ENCODE measurements at places on chromosomes 3 and 15. TPM values are rescaled to one million over a fixed set of nuclear protein-coding genes. Genes with fewer than 3 reads are reported as not detected.

DNA sequence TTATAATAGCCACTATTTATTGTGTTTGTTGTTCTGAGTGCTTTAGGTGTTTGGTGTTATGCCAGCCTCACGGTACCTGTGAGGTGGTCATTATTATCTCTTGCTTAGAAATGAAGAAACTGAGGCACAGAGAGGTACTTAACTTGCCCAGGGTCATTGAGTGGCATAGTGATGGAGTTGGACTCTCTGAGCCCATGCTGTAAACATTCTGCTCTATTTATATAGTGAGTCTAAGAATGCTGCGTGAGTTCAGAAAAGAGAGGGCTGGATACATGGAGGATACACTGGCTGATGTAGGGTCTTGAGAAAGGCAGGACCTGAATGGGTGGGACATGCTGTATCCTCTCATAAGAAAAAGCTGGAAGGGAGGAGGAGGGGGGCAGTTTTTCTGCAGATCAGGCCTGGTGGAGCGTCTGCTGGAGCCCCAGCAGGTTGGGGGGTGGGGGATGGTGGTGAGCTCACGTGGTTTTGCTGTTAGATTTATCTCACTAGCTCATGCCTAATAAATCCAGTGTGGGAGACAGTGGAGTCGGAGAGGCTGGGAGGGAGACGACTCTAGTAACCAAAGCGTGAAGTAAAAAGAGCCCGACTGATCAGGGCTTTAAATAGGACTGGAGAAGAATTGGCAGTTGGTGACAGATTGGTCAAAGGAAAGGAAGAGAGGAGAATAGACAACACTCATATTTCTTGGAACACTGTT lies 16.0 kb downstream of the MED12L start:
- no peak for DNase-seq

DNA sequence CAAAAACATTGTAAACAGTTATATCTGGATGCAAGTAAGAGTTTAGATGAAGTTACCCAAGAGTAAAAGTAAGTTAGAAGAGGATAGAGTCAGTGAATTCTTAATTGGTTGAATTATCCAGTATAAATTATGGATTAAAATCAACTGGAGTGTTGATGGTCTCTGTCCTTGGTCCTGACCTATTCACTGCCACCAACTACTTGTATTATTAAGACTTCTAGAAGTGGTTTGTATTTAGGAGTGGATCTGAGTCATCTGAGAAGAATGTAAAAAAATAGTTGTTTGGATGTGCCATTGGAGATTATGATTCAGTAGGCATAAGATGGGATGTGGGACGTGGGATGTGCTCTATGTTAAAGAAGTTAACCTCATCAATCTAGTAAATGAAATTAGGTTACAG lies 86.4 kb downstream of the SYNPR start:
- DNase-seq = no peak

GRCh38 chr3:263393-263792 lies 66.8 kb downstream of the CHL1 start:
- no peak for DNase-seq

DNA sequence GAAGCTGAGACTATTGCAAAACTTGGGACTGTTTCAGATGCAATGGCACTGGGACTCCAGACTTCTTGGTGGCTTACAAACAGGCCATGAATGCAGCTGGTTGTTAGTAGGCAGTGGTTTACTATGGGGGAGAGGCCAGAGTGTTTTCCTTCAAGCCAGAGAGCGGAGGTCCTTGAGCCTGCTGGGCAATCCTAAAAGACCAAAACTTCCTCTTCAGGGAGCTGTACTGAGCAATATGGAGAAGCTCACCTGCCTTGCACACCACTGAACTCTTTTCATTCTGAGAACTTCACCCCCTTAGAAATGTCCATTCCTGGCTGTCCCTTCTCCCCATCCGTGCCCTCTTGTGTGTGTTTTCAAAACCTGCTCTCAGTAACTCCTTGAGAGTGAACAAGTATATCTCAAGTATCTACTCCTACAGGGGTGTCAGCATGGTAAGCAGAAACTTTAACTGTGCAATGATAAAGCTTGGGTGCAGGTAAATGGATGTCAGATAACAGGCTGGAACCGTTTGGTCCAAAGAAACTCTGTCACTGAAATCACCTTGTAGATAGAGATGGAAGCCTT lies 213.9 kb downstream of the CLSTN2 start:
- no peak for DNase-seq

- no peak for DNase-seq
Observed at GRCh38 chr3:102571006-102571405, 136.2 kb downstream of the ZPLD1 start.

The SYNPR gene
- total RNA-seq = 6.1 TPM

DNA sequence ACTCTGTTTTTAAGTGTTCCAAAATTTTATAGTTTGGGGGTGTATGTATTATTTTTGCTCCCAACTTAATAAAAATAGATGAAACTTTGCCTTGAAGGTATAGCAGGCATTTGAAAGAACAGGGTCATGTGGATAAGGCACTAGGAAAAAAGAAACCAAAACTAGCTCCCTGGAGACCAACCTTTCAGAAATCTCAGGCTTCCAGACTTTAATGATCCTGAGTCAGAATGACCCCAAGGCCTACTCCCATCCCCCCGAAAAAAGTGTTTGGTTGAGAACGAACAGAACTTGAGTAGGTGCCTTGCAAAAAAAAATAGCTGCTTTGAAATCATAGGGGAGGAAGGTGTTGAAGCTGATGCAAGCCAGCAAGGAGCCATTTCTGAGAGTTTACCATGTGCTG lies 309.5 kb downstream of the THSD4 start:
- no peak for DNase-seq

- DNase-seq = no peak
Observed at GRCh38 chr3:61269435-61269834, 18.2 kb upstream of the FHIT start.

The BFSP2 gene
- total RNA-seq = not detected

GRCh38 chr3:70857916-70858315 lies 545.5 kb upstream of the MDFIC2 start:
- DNase-seq = no peak

The RTF1 gene
- 37.2 TPM for total RNA-seq

- no peak for DNase-seq
Observed at GRCh38 chr3:52827866-52828376, 2.6 kb downstream of the ITIH4 start.

GRCh38 chr3:124861041-124861440 lies 26.1 kb downstream of the ITGB5 start:
- DNase-seq = no peak

The TUSC7 gene
- not detected for total RNA-seq

DNA sequence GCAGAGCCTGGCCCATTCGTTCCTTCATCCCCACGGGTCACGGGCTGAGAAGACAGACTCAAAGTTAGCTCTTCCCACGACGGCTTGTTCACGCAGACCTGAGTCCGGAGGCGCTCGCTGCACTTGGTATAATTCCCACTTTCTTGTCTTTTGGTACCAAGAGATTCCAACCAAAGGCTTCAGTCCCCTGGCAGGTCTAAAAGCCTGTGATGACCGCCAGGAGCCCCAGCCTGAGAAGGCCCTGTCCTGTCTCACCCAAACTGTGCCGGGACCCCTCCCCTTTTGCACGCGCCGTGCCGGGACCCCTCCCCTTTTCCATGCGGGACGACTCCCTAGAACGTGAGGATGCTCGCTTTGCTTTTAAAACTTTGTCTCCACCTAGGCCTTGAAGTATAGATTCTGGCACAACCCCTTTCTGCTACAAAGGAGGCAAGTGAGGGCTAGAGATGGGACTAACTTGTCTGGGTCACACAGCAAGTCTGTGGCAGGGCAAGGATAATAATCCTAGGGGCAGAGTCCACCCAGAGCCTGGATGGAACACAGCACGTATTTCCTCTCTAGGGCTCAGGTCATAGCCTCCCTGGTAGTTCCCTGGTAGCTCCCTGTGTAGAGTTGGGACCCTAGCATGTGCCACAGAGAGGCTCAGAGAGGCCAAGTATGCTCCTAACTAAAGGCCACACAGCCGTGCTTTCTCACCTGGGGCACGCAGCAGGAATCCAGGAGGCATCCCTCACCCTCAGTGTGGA lies 211.3 kb downstream of the XXYLT1 start:
- DNase-seq = no peak

The MKRN3 gene
- total RNA-seq = 30.7 TPM

DNA sequence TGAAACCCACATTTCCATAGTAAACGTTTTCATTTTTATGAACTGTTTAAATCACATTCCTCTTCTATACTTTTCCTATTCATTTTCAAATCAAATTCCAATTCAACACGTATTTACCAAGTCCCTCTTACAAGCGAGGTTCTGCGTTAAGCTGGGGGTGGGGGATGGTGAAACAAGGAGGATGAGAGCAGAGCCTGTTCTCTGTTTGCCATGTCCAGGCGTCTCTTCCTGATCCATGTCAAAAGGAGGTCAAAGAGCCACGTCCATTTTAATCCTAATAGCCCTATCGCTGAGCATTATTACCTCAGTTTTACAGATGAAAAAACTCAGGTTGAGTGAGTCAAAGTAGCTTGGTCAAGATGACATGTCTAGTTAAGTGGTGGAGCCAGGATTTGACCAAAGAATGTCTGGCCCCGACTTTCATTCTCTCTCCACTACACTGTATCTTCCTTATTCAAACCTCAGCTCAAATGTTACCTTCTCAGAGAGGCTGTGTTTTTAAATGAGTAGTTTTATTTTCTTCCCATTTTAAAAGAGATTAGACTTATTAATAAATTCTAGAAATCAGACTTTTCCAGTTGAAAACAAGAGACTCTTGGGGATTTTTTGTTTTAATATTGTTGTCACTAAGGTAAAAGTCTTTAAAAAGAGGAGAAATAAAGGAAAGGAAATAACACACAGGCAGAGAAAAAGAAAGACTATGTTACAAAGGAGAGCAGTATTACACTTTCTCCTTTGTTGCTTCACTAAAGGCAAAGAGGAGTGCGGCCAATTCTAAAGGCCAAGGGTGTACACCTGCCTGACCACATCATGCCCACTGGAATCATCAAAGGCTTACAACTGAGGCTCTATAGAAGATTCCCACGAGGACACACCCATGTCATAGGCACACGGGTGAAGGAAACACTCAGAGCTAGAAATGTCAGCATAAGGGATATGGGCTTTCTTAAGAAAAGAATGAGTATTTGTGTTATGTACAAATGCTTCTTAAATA lies 42.4 kb downstream of the MYO5A start:
- no peak for DNase-seq

GRCh38 chr15:92098869-92099268 lies 245.4 kb downstream of the SLCO3A1 start:
- no peak for DNase-seq

DNA sequence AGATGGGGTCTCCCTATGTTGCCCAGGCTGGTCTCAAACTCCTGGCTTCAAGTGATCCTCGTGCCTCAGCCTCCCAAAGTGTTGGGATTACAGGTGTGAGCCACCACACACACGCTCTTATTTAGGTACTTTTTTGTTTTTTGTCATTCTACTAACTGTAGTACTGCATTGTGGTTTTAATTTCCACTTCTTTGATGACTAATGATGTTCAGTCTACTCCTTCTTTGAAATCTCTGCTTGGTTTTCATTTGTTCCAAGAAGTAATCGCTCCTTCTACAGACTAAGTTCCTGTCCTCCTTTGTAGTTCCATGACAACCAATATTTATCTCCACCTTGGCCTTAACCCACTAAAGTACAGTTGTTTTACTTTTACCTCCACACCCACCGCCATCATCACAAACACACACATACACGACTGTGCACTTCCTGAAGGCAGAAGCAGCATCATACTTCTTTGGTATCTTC lies 529 bp upstream of the DLEC1 start:
- DNase-seq = no peak

The C2CD4B gene
- total RNA-seq = 2.0 TPM

- DNase-seq = no peak
Observed at GRCh38 chr3:42072831-42073301, 18.3 kb upstream of the TRAK1 start.

DNA sequence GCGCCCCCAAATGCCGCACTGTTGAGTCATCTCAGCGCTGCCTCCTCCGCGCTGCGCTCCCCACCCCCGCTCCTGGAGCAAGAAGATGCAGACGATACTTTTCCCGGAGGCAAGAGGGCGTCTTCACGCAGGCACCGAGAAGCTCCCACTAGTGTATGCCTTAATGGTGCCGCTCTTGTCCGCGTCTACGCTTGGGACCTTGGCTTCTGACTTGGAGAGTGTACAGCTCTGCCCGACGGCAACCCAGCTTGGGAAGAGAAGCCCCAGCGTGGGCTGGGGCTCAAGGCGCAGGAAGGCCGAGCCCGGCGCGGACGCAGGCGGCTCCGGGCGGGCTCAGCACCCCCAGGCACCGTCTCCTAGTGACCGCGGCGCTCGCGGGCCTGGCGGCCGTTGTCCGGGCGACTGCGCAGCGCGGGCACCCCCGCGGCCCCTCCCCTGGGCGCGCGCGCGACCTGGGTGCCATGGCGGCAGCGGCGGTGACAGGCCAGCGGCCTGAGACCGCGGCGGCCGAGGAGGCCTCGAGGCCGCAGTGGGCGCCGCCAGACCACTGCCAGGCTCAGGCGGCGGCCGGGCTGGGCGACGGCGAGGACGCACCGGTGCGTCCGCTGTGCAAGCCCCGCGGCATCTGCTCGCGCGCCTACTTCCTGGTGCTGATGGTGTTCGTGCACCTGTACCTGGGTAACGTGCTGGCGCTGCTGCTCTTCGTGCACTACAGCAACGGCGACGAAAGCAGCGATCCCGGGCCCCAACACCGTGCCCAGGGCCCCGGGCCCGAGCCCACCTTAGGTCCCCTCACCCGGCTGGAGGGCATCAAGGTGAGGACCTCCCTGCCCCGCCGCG lies at the start of gene P4HTM:
Gene P4HTM (plus strand): TSS at position 446 of the 840 bp plus-strand sequence. CDS start 16 bp downstream, at position 462.
- DNase-seq = peak; percentile 82

DNA sequence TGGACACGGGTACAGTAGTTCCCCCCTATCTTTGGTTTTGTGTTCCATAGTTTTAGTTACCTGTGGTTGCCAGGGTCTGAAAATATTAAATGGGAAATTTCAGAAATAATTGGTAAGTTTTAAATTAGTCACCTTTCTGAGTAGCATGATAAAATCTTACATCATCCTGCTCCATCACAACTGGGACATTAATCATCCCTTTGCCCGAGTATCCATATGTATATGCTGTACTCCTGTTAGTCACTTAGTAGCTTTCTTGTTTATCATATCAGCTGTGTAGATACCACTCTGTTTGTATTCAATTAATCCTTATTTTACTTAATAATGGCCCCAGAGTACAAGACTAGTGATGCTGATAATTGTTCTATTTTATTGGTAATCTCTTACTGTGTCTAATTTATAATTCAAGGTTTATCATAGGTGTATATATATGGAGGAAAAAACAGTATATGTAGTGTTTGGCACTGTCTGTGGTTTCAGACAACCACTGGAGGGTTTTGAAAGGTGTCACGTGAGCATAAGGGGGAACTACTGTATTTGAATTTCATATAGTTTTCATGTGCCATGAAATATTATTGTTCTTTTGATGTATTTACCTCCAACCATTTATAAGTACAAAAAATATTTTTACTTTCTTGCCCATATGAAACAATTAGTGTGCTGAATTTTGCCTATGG lies 41.4 kb downstream of the CTDSPL2 start:
- no peak for DNase-seq

The STAC gene
- 18.2 TPM for total RNA-seq

DNA sequence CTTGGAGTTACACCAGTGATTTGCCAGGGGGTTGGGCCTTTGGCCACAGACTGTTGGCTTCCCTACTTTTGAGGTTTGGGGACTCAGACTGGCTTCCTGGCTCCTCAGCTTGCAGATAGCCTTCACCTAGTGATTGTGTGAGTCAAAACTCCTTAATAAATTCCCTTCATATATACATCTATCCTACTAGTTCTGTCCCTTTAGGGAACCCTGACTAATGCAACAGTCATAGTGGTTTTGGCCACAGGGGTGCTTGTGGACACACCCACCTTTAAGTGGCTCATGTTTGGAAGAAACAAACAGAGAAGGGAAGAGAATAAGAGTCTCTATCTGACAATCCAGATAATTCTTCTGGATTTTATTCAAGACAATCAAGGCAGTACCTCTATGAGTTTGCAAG lies 457.7 kb downstream of the EPHA3 start:
- no peak for DNase-seq

- no peak for DNase-seq
Observed at GRCh38 chr3:51729042-51729633, 22.3 kb downstream of the GRM2 start.
